Stimulated activated CD4-positive, alpha-beta T cell treated with anti-CD3 and anti-CD28 coated beads, TNF-alpha, amount 100 ng/mL, for 1 hour (primary cell): ENCODE measurements at places on chromosomes 7 and 10.

DNA sequence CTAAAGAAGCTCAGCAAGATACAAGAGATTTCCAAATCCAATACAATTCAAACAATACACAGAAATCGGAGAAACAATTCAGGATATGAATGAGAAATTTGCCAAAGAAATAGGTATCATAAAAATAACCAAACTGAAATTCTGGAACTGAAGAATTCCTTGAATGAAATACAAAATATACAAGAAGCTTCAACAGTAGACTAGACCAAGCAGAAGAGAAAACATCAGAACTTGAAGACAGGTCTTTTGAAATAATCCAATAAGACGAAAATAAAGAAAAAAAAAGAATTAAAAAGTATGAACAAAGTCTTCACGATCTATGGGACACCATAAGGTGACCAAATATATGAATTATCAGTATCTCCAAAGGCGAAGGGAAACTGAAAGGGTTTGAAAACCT is 2.8 kb upstream of the IFIT2 start:
- no peak for DNase-seq

- no peak for DNase-seq
These were observed 5.0 kb downstream of the ALDH18A1 start for GRCh38 chr10:95651346-95652060.

DNA sequence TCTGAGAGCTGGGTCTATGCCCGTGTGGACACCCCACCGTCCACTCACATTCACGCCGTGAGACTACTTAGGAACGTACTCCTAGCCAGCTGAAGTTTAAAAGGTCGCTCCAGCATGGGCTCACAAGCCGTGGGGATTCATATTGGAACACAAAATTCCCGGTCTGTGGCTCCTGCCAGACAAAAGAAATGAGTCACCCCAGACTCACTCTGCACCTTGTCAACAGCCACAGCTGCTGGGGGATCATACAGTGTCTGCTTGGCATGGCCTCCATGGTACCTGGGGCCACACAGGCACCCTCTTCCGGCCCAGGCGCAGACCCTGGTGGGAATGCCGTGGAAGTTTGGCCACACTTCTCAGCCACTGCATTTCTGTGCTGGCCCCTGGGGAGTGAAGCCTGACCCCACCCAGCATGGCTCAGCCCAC is 228.4 kb downstream of the DNAJB6 start:
- DNase-seq, result no peak

DNA sequence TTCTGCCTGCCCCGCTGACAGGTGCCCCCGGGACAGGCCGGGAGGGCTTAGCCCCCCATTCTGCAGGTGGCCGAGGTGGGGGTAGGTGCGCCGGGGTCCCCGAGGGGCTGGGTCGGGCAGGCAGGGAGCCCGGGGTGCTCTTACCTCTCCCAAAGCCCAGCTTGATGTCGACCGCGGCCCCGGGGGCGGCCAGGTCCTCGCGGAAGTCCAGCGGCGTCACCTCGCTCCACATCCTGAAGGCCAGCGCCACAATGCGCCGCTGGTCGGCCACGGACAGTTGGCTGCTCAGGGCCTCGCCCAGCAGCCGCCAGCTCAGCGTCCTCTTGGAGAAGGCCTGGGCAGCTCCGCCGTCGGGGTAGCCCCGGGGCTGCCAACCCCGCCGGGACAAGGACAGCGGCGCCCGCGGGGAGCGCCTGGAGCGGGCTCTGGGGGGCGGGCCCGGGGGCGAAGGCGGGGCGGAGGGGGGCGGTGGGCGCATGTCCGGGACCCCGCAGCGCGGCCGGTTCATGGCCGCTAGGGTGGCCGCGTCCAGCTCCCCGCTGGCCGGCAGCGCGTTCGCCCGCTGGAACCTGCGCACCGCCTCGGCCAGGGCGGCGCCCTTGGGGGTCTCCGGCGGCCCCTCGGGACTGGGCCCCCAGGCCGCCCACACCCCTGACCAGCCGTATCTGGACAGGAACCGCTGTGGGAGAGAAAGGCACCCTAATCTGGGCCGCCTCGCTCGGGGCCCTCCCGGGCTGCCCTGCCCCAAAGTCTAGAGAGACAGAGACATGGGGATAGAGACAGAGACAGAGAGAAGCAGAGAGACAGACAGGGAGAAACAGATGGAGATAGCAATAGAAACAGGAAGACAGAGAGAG is 1.7 kb downstream of the MMP21 start:
- no peak for DNase-seq

DNA sequence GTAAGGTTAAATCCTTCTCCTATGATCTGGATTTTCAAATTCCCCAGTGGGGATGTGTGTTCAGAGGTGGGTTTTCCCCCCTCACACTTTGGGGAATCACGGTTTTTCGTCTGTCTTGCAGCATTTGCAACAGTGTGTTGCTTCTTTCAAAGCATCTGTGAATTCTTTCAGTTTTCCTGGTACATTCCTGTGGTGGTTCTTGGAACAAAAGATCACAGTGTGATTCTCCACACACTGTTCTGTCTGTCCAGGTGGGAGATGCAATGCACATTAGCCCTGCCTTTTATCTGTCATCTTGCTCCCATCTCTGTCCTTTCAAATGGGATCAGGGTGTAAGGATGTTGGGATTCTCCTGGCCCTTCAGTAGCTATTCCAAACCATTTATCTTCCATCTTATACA is 11.8 kb downstream of the AGK start:
- DNase-seq, result no peak

GRCh38 chr7:106277976-106278375 is 6.8 kb downstream of the NAMPT start:
- DNase-seq, result no peak

DNA sequence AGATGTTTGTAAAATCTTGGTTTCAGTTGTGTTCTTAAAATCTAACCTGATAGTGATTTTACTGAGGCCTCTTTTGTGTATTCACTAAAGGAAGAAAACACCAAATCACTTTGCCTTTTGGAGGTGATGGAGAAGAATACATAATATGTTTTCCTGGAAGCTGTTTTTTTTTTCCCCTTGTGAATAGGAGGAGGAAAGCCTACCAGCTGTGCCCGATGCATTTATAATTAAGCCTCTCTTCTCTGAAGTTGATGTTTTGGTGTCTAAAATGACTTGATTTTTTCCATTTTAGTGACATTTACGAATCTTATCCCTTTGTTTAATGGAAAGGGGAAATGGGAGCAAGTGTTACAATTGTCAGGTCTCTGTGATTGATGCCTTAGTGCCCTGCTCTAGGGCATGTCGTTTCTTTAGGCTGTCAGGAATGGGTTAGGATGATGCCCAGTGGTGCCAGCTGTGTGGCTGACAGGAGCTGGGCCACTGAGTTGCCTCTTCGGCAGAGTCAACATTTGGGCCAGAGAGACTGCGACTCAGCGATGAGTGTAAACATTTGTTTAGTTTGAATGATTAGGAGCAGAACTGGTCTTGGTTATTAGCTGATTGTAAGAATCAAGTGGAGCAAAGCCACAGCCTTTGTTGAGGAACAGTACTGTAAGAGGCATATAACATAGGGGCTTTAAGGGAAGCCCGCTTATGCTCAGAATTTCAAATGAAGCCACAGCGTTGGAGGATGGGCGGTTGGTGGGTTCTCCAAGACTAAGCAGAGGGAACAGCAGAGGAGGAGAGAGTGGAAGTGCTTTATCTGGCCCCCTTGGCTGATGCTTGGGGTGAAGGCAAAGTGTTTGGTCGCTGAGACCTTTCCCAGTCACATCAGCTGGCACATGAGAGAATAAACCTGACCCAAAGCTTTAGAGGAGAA is 81.6 kb downstream of the CDK14 start:
- no peak for DNase-seq

DNA sequence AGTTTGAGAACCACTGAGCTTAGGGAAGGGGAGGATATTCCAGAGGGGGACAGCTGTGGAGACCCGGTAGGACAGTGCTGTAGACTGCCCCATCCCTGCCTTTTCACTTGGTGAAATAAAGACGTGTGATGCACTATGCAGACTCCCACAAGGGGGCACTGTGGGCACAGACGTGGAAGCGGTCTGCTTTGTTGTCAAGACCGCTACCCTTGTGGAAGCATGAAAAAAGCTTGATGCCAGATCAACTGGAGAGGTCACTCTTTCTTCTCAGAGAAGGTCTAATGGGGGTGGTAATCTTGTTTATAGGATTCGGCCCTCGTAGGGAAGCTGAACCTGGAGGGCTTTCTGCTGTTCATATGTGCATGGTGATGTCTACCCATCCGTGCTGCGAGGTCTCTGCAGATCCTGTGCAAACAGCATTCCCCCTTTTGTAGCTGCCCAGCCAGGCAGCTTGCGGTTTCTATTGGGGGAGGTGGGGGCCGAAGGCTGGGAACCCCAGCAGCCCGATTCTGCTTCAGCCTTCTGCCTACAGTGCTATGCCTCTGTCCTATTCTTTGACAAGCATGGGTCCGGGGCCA is 13.7 kb downstream of the RPS24 start:
- DNase-seq, result peak; percentile 56

- DNase-seq, result no peak
These were observed 307.0 kb downstream of the PTPRN2 start for GRCh38 chr7:158280448-158281144.

GRCh38 chr7:130844811-130845580 is 111.0 kb upstream of the KLF14 start:
- DNase-seq, result no peak

DNA sequence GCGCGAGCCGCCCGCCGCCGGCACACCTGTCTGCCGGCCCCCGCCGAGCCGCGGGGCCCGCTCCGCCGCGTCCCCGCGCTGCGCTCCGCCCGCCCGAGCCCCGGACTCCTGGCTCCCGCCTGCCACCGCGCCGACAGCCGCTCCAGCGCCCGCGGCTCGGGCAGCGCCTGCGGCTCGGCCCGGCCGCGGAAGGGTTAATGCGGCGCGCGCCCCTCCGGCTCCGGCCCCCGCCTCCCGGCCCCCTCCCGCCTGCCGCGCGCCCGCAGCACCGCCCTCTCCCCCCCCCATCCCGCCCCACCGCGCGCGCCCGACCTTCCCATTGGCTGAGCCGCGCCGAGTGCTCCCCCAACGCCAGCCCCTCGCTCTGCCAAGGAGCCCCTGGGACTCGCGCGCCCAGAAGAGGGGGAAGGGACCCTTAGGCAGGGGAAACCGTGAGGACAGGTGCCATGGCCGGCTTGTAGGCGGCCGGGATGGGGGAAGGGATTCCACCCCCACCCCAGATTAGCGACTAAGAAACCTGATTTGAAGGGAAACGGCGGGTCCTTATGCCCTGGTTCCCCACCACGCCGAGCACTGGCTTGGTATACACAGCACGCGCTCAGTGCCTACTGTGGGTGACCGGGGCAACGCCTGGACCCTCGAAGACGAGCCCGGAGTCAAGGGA is at the start of gene KCNH2:
KCNH2 (minus strand) TSS at position 196 of the 664 bp plus-strand sequence. CDS start 408 bp downstream, outside the sequence.
- no peak for DNase-seq

- no peak for DNase-seq
These were observed 27.9 kb downstream of the MTURN start for GRCh38 chr7:30162622-30163124.

GRCh38 chr10:338171-339037 is 203.1 kb downstream of the ZMYND11 start:
- no peak for DNase-seq

GRCh38 chr10:104329735-104330134 is 8.5 kb downstream of the ITPRIP start:
- DNase-seq, result no peak

DNA sequence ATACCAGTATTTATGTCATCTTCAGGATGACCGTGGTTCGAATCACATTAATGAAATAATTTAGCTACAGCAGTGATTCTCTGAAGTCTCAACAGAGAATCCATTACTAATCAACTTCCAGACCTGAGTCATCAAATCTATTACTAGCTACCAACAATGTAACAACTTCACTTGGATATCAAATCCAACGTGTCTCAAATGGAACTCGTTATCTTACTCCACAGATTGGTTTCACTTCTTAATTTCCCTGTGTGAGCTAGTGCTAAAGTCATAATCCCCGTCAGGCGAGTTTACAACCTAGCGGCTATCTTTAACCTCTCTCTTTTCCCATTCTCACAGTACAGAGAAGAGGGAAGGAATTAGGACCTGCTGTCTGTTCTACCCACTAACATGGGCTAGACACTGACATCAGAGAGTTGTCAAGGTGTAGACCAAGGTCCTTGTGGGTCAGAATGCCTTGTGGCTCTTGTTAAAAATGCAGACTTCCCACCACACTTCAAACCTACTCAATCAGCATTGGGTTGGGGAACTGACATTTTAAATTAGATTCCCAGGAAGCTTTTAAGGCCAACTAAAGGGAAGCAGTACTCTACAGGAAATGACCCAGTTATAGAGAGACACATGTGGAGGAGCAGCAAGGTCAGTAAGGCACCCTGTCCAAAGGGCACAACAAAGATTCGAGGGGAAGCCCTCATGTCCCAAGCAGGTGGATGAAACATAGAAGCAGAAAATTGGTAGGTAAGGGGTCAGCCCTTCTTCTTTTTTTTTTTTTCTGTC is 57.3 kb upstream of the GSAP start:
- no peak for DNase-seq

- DNase-seq, result no peak
These were observed 69.4 kb downstream of the RNF133 start for GRCh38 chr7:122629412-122629953.

DNA sequence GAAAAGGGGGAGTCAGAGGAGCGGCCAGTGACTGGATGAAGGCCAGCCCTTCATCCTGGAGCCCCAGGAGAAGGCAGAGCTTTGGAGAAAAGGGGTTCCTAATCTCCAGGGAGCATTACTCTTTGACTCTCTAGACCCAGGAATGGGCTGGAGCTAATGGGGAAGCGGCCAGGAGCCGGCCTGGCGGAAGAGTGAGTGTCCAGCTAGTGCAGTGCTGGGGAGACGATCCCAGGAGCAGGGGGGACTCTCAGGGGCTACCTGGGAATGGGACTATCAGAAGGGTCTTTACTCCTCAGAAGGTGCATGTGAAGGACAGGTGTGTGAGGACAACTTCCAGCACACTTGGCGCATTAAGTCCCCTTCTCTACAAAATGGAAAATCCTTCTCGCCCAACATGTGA is 2.4 kb upstream of the PAX2 start:
- no peak for DNase-seq

DNA sequence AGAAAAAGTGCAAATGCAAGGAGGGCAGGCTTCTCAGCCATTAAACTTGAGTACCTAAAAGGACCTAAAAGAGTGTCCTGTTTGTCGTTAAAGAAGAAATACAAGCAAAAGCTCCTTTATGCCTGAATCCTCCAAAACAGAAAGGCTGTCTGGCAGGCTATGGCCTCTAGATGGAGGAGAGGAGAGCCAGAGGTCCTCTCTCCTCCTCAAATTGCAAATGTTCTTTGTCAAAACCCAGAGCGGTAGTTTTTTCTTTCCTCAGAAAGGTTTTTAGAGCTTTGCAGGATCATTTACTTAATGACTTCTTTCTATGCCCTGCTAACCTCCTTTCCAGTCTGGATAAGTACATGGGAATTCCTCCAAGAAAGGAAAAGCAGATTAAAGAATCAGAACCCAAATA is 1.9 kb upstream of the SORCS1 start:
- no peak for DNase-seq
